ENCODE measurements at places on chromosomes 7 and 10.

- DNase-seq: peak; percentile 22
These were observed 162.2 kb downstream of the SH3PXD2A start for GRCh38 chr10:103692952-103693811.

DNA sequence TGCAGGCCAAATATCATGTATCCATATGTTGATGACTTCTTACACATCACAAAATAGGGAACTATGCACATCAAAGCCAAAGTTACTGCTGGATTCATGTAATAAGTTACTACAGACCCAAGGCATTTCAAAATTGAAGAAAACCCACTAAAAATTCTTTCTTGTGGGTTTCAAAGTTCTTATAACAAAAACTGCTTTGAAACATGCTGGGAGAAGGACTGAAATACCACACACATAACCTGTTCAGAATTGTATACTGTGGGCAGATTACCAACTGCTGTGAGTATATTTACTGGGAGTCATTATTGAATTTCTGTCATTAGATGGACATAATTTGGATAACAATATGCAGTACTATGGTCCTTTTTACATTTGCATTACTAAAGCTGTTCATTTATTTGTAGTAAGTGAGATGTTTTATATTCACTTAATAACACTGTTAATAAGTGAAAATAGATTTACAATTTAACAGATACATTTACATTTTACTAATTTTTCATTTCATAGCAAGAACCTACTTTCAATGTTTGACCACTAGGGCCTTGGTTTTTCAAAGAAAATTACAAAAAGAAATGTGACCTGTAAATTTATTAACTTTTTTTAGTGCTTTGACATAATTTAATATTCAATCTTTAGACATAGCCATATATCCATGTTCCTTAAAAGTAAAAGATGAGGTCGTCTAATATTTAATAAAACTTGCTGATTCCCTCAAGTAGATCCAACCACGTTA, 132.6 kb downstream of the MAGI2 start:
- DNase-seq: no peak

DNA sequence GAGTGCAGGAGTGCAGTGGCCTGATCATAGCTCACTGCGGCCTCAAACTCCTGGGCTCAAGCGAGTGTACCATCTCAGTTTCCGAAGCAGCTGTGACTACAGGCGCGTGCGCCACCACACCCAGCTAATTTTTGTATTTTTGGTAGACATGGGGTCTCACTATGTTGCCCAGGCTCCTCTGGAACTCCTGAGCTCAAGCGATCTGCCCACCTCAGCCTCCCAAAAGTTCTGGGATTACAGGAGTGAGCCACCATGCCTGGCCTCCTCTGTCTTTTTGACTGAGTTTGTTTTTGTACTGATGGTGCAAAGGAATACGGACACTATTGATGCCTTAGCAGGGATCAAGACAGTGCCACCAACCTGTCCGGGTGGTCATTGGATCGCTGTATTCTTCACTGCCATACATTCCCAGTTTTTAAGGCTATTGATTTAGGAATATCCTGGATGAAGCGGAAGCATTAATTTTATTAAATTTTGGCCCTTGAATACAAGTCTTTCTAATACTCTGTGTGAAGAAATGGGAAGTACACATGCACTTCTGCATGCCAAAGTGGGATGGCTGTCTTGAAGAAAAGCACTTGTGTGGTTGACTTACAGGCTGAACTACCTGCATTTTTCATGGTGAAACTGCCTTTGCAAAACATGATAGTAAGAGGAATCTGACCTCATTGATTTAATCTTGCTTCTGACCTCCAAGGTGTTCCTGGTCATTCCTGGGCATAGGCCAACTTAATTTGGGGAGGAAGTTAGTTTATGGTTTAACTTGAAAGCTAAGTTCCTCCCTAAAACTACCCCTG, 2.1 kb upstream of the CUL2 start:
- DNase-seq: no peak

DNA sequence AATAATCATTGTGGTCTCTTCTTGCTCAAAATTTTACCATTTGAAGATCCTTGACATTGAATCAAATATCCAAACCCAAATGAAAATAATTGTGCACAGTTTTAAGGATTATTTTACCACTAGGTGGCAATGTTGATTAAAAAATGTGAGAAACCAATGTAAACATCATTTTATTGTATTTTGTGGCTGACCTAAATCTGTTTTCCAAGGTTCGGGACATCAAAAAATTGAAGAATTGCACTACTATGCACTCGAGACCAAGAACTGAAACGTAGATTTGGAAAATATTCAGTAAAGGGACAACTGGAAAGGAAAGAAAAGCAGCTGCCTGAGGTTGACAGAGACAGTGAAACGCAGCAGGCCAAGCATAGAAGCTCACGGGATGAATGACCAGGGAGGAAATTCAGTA, 259.3 kb downstream of the SNX13 start:
- DNase-seq: no peak

DNA sequence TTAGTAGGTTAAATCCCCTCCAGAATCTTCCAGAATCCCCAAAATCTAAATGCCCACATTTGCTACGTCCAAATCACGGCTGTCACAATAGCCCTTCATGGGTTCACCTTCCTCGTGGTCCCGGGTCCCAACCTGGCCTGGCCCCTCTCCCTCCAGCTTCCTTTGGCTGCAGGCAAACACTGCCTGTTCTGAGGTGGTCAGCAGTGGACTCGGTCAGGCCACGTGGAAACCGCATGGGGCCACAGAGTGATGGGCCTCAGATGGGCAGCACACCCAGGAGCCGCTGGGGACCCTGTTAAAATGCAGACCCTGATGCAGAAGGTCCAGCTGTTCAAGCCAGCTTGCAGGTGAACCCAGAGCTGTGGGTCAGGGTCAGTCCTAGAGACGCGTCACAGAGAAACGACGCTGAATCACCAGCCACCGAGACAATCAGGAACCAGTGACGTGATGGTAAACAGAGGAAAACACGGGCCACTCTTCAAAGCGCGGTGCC, 588.6 kb downstream of the DNAJB6 start:
- no peak for DNase-seq

DNA sequence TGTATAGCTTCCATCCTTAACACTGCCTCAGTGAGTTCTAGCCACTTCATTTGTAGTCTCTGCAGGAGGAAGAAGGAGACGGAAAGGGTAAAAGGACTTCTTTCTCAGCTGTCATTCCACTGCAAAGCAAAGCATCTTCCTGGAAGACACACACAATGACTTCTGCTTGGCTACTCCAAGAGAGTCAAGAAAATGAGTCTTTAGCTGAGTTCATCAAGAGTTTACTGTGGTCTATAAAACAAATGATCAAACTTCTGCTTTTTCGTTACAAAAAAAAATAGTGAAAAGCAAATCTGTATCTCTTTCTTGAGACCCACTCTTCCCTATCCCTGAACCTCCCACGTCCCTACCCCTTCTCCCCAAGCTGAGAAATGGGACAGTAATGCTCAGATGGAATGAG, 205.0 kb upstream of the AHR start:
- DNase-seq: no peak

GRCh38 chr10:128263891-128264688, 137.9 kb upstream of the MKI67 start:
- DNase-seq: peak; percentile 24

- DNase-seq: no peak
These were observed 11.5 kb downstream of the TPK1 start for GRCh38 chr7:144824360-144824759.

- DNase-seq: no peak
These were observed 11.6 kb downstream of the VENTX start for GRCh38 chr10:133249094-133249780.

GRCh38 chr10:79380125-79380945, 33.1 kb downstream of the PPIF start:
- DNase-seq: no peak

GRCh38 chr7:115146148-115146547, 224.3 kb downstream of the MDFIC start:
- DNase-seq: no peak

DNA sequence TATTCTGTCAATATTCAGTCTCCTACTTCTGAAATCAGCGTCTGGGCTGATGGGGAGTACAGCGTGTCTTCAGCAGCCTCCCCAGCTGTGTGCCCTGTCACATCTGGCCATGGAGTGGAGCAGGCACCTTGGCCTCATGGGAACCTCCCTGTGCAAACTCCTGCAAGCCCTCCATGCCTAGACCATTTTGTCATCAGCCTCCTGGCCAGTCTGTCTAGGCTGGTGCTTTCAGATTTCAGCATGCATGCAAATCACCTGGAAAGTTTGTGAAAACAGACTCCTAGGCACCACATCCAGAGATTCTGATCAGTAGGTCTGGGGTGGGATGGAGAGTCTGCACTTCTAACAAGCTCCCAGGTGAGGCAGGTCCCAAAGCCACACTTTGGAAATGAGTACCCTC, 26.2 kb upstream of the CCSER2 start:
- DNase-seq: no peak

DNA sequence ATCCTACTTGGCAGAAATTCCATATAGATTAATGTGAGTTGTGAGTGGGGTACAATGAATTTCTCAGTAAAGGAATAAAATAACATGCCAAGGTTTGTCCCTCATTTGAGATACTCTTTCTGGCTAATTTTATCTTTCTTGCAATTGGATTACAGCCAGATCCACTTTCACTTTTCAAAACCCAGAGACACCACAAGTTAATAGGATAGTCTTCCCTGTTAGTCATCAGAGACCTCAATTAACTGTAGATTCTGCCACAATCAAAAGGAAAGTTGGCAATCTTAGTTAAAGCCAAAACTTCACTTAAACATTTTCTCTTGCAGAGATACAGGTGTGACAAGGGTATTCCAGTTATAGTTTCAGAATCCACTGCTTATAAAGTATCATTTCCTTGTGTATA, 91.4 kb upstream of the PHYHIPL start:
- DNase-seq: no peak

GRCh38 chr7:64182036-64182790, 24.8 kb upstream of the ZNF735 start:
- DNase-seq: no peak

DNA sequence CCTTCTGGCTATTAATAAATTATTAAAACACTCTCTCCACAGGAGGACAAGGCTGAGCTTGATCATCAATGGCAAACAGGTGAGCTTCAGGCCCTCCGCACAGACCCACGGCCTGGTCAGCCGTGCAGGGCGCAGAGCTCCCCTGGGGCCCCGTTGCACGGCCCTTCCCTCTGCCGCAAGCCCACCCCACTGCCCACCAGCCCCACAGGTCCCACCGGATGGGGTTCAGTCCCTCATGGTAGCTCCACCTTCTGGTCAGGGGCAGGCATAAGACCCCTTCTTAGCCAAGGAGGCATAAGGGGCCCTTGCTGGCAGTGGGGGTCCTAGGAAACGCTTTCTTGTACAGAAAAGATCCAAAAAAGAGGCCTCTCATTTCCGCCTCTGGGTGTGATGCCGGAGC, 84.6 kb downstream of the MAD1L1 start:
- no peak for DNase-seq

DNA sequence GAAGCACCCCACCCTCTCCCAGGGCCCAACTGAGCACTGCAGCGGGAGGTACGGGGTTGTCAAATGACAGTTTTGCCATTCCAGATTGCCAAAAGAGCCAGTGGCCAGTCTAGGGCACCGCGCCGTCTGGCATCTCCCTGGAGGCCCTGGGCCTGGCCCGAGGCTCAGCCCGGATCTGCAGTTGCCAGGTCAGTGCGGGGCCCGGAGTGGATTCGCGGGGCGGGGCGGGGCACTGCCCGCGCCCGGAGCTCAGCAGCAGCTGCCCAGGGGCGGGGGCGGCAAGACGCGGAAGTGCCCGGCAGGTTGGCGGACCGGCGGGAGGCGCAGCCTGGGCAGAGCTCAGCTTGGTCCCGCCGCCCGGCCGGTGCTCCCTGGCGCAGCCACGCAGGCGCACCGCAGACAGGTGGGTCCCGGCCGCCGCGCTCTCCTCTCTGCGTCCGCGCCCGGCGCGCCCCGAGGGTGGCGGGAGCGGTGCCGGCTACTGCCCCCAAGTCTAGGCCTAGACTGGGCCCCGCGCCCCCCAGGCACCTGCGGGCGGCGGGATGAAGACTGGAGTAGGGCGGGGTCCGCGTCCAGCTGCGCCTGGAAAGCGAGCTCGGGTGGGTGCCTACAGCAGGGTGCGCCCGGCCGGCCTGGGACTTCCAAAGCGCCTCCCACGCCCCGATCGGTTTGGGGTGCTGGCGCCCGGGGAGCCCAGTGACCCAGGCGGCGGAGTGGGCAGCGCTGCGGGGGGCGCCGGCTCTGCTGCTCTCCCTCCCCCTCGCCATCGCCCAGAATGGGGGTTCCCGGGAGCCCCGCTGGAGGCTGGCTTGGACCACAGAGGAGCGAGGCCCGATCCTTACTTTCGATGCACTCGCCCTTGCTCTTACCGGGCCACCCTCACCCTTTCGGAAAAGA, at the start of gene IRF5:
Gene IRF5, plus strand, starts transcription at position 281 of the 897 bp plus-strand sequence. CDS start 4,155 bp downstream, outside the sequence.
- DNase-seq: no peak

DNA sequence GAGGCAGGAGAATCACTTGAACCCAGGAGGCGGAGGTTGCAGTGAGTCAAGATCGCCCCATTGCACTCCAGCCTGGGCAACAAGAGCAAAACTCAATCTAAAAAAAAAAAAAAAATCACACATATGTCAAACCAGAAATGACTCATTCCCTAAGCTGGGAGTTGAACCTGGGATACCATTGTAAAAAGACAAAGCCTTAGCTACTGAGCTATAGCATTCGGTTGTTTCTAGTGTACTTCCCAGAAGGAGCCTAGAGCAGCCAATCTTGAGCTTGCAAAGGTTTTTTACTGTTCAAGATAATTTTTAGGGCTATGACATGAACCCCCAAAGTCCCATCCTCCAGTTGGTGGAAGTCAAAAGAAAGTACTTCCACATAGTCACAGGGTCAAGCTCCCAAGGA, 87.9 kb downstream of the ZNF467 start:
- no peak for DNase-seq

DNA sequence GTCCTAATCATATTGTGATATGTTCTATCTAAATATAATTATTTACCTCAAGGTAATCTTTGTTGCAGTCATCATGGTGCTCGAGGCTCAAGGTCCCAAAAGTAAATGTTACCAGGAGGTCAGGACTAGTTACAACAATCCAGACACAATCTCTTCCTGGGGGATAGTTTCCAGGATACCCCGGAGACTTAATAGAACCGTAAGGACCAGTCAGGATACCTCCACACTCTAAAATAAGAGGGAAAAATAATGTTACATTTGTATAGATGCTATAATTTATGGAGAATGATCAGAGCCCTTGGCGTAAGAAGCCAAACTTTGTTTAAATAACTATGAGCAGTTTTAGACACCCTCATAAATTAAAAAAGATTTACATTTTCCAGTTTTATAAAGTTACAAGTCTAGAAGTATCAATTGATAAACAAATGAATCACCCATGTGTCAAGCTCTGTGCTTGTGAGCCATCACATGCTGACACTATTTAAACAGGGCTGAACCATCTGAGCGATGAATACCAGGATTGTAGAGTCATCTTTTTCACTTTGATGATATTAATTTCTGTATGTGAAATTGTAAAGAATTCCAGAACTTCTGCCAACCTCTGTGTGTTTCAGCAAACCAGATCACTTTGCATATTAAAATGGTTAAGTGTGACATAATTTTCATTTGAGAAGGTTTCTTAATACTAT, 41.3 kb downstream of the CUBN start:
- DNase-seq: no peak

- DNase-seq: no peak
These were observed 11.1 kb downstream of the OR2A14 start for GRCh38 chr7:144134116-144134515.

GRCh38 chr7:40644454-40645188, 509.8 kb downstream of the SUGCT start:
- no peak for DNase-seq

- DNase-seq: no peak
These were observed 1.7 kb downstream of the CFAP43 start for GRCh38 chr10:104230490-104230889.

Data from substantia nigra (tissue), 51 donors.